Colonic mucosa (tissue), 4 donors: ENCODE measurements at places on chromosomes 5 and 9. TPM values are rescaled to one million over a fixed set of nuclear protein-coding genes. Genes with fewer than 3 reads are reported as not detected.

The GALNT10 gene
- total RNA-seq = 46.7 TPM

The SMC5 gene
- total RNA-seq = 31.4 TPM

DNA sequence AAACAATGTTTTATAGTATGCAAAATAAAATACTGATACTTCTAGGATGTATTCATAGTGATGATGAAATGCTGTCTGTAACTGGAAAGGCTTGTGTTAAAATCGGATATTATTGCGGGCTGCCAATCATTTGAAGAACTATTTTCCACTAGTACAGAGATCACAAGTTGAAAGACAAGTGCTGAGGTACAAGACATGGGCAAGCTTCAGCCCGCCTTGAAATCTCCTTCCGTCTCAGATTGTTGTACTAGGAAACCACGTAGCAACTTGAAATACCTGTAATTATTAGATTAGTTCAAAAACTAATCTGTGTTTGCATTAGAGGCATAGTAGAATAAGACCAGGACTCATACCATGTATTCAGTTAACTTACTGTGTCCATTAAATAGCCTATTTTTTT is 218.2 kb downstream of the ARHGEF28 start:
- no peak for DNase-seq

- no peak for DNase-seq
Measured at GRCh38 chr9:107338911-107339659, 56.0 kb downstream of the RAD23B start.

DNA sequence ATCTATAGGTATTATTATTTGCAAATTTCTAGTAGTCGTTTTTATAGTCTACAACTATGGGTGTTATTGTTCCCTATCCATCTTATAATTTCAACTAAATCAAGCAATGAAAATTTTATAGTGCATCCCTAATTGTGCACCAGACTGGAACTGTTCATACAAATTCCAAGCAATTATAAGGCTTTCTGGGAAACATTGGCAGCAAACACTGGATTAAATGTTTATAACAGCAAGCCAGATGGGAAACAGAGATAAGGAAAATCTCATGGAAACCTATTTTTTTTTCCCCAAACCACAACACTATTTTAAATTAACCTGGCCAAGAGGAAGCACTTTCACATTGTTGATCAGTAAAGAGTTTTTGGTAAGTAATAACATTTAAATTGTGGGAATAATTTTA is 524.3 kb downstream of the RASEF start:
- DNase-seq = no peak
